Activated T-cell treated with anti-CD3 and anti-CD28 coated beads, Interleukin-2, amount 50 U/mL, for 72 hours (primary cell): ENCODE measurements at places on chromosomes 1 and 21. TPM values are rescaled to one million over a fixed set of nuclear protein-coding genes. Genes with fewer than 3 reads are reported as not detected.
A peak's percentile ranks its signal among the peaks of the same experiment; 100 is the strongest.

The RNU1-2 gene
- total RNA-seq: 1,278 TPM

DNA sequence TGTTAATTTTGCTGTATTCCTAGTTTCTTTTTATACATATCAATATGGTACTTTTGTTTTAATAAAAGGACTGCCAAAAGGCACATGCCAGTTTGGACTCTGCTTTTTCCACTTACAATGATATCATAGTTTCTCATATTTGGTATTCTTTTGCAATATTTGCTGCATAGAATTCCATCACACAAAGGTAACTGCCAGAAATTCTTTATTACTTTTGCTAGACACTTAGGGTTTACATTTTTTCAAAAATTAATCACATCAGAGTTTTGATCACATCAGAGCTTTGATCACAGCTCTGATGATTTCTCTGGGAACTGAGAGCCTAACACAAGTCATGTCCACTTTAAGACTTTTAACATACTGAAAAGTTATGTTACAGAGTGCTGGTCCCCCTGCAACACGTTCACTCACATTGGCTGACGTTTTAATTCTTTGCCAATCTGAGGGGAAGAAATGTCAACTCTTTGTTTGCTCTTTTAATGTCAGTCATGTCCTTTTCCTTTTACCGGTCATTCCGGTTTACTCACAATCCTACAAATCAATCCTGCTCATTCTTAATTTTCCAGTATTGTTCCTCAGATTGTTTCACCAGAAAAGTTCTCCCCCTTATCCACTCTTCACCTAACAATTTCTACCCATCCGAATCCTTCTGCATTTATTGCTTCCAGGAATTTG lies 1.1 kb upstream of the CD46 start:
- H3K4me1 ChIP-seq: peaks cover 58% of the 10 kb centered on the region
- H3K36me3 ChIP-seq: no peaks in the 10 kb centered on the region
- H3K27ac ChIP-seq: peak overlapping the region; percentile 99
- DNase-seq: no peak
- H3K4me3 ChIP-seq: peak overlapping the region; percentile 99

The SPATA46 gene
- total RNA-seq: not detected

- no peak overlapping the region for H3K4me3 ChIP-seq
- peaks cover 52% of the 10 kb centered on the region for H3K27me3 ChIP-seq
- peaks cover 22% of the 10 kb centered on the region for H3K4me1 ChIP-seq
Observed at GRCh38 chr1:111909030-111909429, 80.4 kb downstream of the KCND3 start.

DNA sequence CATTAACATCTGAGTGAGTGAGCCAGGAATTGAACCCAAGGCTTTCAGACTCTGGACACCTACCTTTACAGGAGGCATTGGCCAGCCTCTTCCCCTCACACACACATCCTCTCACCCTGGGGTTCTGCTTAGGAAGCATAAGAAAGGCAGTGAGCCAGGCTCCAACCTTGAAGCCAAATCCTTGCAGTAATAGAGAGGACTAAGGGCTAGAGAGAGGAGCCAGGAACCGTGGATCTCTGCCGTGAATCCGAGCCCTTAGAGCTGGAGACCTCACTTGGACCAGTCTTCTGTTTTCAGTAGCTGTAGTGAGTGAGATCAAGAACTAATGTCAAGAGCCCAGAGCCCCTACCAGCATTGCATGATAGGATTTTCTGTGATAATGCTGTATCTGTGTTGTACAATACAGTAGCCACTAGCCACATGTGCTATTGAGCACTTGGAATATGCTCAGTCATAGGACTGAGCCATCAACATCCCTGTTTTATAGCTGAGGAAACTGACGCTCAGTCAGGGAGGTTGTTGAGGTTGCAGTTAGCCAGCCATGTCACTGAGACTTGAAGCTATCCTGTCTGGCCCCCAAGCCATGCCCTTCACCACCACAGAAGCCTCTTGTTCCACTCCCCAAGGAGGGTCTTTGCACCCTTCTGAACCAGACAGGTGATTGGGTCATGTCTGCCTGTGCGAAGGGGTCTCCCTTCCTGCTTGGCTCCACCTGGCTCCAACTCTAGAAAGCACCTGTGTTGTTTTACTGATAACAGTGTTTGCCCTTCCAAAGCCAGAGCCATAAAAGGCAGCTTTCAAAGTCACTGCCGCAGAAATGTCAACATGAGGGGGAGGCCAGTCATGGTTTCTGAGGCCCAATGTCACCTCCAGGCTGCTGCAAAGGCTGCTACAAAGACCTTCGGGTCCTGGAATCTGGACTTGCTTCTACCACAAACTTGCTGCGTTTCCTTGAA lies 101.1 kb upstream of the JUN start:
- H3K36me3 ChIP-seq: peaks cover 2% of the 10 kb centered on the region
- DNase-seq: no peak
- no peak overlapping the region for H3K27ac ChIP-seq
- H3K4me1 ChIP-seq: peaks cover 61% of the 10 kb centered on the region
